ENCODE measurements at places on chromosomes 4 and X. TPM values are rescaled to one million over a fixed set of nuclear protein-coding genes. Genes with fewer than 3 reads are reported as not detected.

Gene SPANXN4
- total RNA-seq: 0.18 TPM

Gene NXF2
- 0.76 TPM for total RNA-seq

Gene ADAM29
- not detected for total RNA-seq

Gene EGFL6
- not detected for total RNA-seq

Gene SHROOM3
- total RNA-seq: 11.8 TPM

Gene DOK7
- total RNA-seq: not detected

Gene SLC34A2
- total RNA-seq: not detected

Gene DCTD
- total RNA-seq: 99.3 TPM

Gene TLR1
- total RNA-seq: 0.07 TPM

Gene DDX53
- total RNA-seq: not detected

Gene RNF128
- total RNA-seq: 0.64 TPM

Gene VCX2
- 0.13 TPM for total RNA-seq

Gene UGT2A1
- total RNA-seq: not detected

Gene COX7B2
- not detected for total RNA-seq

Gene GLRB
- total RNA-seq: 14.6 TPM

Gene CFAP99
- total RNA-seq: not detected

Gene C1QTNF7
- total RNA-seq: not detected

Gene SSX4
- 0.27 TPM for total RNA-seq

Gene C1GALT1C1
- total RNA-seq: 28.6 TPM

Gene TCEAL7
- total RNA-seq: not detected

Gene SPOCK3
- total RNA-seq: 0.07 TPM

Measured in HT1080 (cell line).